ENCODE measurements at places on chromosomes 5 and 9. TPM values are rescaled to one million over a fixed set of nuclear protein-coding genes. Genes with fewer than 3 reads are reported as not detected.

Gene OR1J2
- polyA plus RNA-seq: not detected

Gene NMUR2
- polyA plus RNA-seq: not detected

GRCh38 chr5:111930449-111930848 is 173.5 kb upstream of the NREP start:
- DNase-seq: no peak
- no peak overlapping the region for H3K4me3 ChIP-seq
- no peak overlapping the region for H3K27ac ChIP-seq
- no peaks in the 10 kb centered on the region for H3K36me3 ChIP-seq
- H3K4me1 ChIP-seq: no peaks in the 10 kb centered on the region

GRCh38 chr5:74664551-74664950 is 20.5 kb upstream of the HEXB start:
- DNase-seq: no peak
- no peaks in the 10 kb centered on the region for H3K4me1 ChIP-seq
- H3K27ac ChIP-seq: no peak overlapping the region
- no peak overlapping the region for H3K4me3 ChIP-seq
- H3K27me3 ChIP-seq: peaks cover 3% of the 10 kb centered on the region

- no peak overlapping the region for H3K27ac ChIP-seq
- DNase-seq: no peak
- H3K27me3 ChIP-seq: no peaks in the 10 kb centered on the region
- H3K36me3 ChIP-seq: no peaks in the 10 kb centered on the region
Observed at GRCh38 chr9:72185561-72185960, 36.3 kb downstream of the GDA start.

DNA sequence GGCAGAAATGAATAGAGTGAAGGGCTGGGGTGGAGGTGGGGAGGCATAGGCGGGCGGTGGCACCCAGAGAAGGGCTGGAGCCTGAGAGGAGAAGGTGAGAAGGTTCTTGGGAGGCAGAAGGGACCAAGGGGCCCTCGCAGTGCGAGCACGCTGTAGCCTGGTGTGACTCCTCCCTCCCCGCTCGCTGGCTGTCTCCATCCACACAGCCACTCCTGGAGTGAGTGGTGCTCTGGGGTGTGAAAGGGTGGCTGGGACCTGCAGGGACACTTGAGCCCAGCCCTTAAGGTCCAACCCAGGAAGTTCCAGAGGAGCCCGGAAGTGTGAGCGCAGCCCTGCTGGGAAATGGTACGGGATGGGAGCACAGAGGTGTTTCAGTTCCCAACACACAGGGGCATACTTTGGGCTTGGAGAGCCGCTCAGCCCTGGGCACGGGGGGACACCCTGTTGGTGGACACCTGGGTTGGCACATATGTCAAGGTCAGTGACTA is 9.3 kb upstream of the SCGB3A1 start:
- no peak for DNase-seq
- no peak overlapping the region for H3K27ac ChIP-seq
- no peak overlapping the region for H3K4me3 ChIP-seq
- no peaks in the 10 kb centered on the region for H3K4me1 ChIP-seq

DNA sequence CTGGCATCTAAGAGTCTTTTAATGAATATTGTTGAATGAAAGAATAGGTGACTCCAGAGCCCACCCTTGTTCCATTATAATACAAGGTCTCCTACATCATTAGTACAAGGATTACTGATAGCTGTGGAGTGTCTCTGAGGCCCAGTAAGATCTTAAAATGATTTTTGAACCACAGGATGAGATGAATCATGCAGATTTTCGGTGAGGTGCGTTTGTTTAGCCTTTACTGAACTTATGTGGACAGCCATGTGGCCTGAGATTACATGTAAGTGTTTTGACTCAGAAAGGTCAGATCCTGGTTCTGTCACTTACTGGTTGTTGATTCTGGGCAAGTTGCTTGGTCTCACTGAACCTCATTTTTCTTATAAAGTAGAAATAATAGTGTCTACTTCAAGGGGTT is 21.6 kb downstream of the NFX1 start:
- H3K27ac ChIP-seq: no peak overlapping the region
- no peaks in the 10 kb centered on the region for H3K4me1 ChIP-seq
- DNase-seq: no peak

- H3K4me3 ChIP-seq: no peak overlapping the region
- H3K27me3 ChIP-seq: no peaks in the 10 kb centered on the region
- no peak overlapping the region for H3K27ac ChIP-seq
Observed at GRCh38 chr5:89327608-89328007, 444.6 kb upstream of the MEF2C start.

DNA sequence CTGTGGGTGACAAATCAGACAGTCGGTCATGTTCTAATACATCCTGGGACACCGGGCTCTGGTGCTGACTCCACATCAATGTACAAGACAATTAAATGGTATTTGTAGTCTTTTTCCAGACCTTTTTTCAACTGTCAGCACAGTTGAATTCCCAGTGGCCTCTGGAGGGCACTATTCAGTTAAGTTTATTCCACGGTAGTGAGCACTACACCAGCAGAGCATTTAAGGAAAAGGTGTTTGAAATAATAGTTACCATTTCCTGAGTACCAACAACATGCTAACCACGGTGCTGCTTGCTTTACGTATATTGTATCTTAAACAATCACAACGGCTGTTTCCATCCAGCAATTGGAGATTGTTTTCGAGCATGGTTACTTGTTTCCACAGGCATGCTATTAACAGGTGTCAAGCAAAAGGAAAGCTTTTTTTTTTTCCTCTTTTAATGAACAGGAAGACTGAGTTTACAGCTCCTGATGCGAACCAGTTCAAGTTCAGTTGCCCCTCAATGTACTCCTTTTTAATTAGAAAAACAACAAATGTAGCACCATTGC is 186.7 kb downstream of the PDZD2 start:
- no peaks in the 10 kb centered on the region for H3K27me3 ChIP-seq
- H3K27ac ChIP-seq: no peak overlapping the region
- no peak overlapping the region for H3K4me3 ChIP-seq
- no peaks in the 10 kb centered on the region for H3K36me3 ChIP-seq
- no peaks in the 10 kb centered on the region for H3K4me1 ChIP-seq

DNA sequence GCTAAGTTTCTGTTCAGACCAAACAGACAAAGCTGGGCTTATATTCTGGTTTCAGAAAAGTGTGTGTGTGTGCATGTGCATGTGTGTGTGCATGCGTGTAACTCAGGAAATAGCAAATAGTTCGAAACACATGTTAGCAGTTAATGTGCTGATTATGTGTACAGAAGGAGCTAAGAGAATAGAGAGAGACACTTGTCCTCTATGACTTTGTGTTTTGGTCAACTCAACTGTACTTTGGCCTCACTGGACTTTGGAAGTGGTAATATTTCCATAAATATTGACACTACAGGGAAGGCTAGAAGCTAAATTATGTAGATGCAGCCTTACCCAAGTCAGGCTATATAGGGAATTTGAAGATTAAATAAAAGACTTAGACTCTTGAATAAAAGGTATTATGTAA is 155.5 kb downstream of the RAB3C start:
- no peaks in the 10 kb centered on the region for H3K27me3 ChIP-seq
- no peaks in the 10 kb centered on the region for H3K36me3 ChIP-seq
- H3K27ac ChIP-seq: no peak overlapping the region
- no peak overlapping the region for H3K4me3 ChIP-seq

- no peaks in the 10 kb centered on the region for H3K27me3 ChIP-seq
- H3K27ac ChIP-seq: no peak overlapping the region
- H3K36me3 ChIP-seq: peaks cover 6% of the 10 kb centered on the region
- no peak overlapping the region for H3K4me3 ChIP-seq
Observed at GRCh38 chr9:70263421-70263820, 4.6 kb downstream of the SMC5 start.

Gene PDLIM7
- 2.7 TPM for polyA plus RNA-seq

Gene FCHSD1
- polyA plus RNA-seq: 7.7 TPM

DNA sequence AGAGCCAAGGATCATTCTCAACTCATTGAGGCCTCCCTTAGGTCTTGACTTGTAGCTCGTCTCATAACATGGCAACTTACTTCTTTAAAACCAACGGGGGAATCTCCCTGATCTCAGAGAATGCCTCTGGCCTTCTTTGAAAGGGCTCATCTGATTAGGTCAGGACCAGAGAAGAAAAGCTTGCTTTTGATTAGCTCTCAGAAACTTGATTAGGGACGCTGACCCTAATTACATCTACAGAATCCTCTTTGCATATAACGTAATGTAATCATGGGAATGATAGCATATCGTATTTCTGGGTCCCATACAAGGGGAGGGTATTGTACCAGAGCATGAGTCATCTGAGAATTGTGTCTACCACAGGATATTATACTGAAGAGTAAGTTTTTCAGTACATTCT is 125.1 kb upstream of the SH3GL2 start:
- no peak for DNase-seq
- H3K36me3 ChIP-seq: no peaks in the 10 kb centered on the region
- H3K27ac ChIP-seq: no peak overlapping the region
- H3K4me1 ChIP-seq: no peaks in the 10 kb centered on the region
- H3K4me3 ChIP-seq: no peak overlapping the region

- peak; percentile 93 for DNase-seq
- H3K27ac ChIP-seq: peak within 1 kb of the TSS; percentile 83
- no peaks in the 10 kb centered on the region for H3K36me3 ChIP-seq
- H3K4me1 ChIP-seq: peaks cover 16% of the 10 kb centered on the region
- no peaks in the 10 kb centered on the region for H3K27me3 ChIP-seq
Observed at GRCh38 chr5:83076742-83077661, at the start of the genes TMEM167A and XRCC4. Gene TMEM167A, minus strand, starts transcription at chr5:83077394. Its CDS starts 71 bp downstream, at chr5:83077323. Gene XRCC4, plus strand, starts transcription at chr5:83077547. Its CDS starts 27,373 bp downstream, at chr5:83104920.

- no peaks in the 10 kb centered on the region for H3K36me3 ChIP-seq
- H3K27me3 ChIP-seq: no peaks in the 10 kb centered on the region
- no peak overlapping the region for H3K4me3 ChIP-seq
- no peak overlapping the region for H3K27ac ChIP-seq
Observed at GRCh38 chr5:136526791-136527190, 161.4 kb upstream of the TRPC7 start.

- H3K27ac ChIP-seq: no peak overlapping the region
- no peaks in the 10 kb centered on the region for H3K36me3 ChIP-seq
- no peak for DNase-seq
- H3K4me3 ChIP-seq: no peak overlapping the region
- no peaks in the 10 kb centered on the region for H3K4me1 ChIP-seq
- no peaks in the 10 kb centered on the region for H3K27me3 ChIP-seq
Observed at GRCh38 chr5:148746826-148747535, 79.4 kb upstream of the ADRB2 start.

Gene OR2K2
- polyA plus RNA-seq: not detected

DNA sequence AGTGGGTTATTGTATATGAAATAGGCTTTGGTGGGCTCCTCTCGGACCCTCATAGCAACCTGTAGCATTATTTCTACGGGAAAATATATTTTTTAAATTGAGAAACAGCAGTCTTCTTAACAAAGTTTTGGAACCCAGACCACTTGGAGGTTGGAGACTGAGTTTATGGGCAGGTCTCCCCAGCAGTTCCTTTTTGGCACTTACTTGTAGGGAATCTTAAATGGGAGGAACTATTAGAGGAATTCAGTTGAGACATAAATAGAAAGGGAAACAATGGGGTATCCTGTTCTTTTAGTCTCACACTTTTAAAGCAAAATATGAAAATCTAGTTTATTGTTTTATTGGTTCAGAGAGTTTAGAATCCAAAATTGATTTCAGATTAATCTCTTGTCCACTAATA is 111.5 kb downstream of the TRIO start:
- H3K27me3 ChIP-seq: no peaks in the 10 kb centered on the region
- no peak overlapping the region for H3K27ac ChIP-seq
- DNase-seq: no peak
- no peaks in the 10 kb centered on the region for H3K4me1 ChIP-seq

- H3K4me3 ChIP-seq: no peak overlapping the region
- H3K27ac ChIP-seq: no peak overlapping the region
- no peaks in the 10 kb centered on the region for H3K36me3 ChIP-seq
- DNase-seq: no peak
Observed at GRCh38 chr5:56840597-56840996, 25.2 kb downstream of the MAP3K1 start.

DNA sequence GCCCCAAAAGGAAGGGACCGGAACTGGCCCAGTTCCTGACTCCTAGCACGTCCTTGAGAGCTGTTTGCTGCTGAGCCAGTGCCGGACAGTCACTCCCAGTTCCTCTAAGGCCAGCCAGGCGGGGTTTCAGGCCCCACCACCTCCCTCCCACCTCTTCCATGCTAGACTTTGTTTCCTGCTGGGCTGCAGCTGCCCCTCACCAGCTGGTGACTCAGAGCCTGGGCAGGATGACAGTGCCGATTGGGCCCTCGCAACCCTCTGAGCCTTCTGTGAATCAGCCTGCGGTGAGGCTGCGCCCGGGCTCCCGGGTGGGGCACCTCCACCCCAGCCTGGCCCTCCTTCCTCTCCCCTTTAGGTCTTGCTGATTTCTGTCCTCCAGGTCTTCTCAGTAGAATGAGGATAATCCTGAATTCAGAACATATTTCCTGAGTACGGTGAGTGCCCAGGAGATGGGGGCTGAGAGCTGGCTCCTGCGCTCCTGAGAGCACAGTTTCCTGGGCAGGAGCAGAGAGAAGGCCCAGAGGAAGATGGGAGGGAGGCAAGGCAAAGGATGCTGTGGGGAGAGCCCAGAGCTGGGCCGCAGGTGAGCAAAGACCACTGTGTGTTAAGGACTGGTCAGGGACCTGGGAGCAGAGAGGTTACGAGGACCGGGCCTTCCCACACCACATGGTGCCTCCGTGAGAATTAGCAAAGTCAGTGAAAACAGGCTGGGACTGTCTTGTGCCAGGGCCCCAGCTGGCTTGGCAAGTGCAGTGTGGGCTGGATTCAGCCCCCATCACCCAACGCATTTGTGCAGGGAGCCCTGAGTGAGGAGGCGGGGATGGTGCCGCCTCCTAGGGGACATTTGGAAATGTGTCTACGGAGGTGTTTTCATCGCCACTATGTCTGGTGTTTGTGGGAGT is 32.9 kb upstream of the STXBP1 start:
- DNase-seq: no peak
- no peaks in the 10 kb centered on the region for H3K27me3 ChIP-seq
- no peaks in the 10 kb centered on the region for H3K36me3 ChIP-seq
- H3K4me3 ChIP-seq: no peak overlapping the region
- peaks cover 7% of the 10 kb centered on the region for H3K4me1 ChIP-seq

Gene PCDHGB1
- not detected for polyA plus RNA-seq

Gene GABRA6
- polyA plus RNA-seq: not detected

DNA sequence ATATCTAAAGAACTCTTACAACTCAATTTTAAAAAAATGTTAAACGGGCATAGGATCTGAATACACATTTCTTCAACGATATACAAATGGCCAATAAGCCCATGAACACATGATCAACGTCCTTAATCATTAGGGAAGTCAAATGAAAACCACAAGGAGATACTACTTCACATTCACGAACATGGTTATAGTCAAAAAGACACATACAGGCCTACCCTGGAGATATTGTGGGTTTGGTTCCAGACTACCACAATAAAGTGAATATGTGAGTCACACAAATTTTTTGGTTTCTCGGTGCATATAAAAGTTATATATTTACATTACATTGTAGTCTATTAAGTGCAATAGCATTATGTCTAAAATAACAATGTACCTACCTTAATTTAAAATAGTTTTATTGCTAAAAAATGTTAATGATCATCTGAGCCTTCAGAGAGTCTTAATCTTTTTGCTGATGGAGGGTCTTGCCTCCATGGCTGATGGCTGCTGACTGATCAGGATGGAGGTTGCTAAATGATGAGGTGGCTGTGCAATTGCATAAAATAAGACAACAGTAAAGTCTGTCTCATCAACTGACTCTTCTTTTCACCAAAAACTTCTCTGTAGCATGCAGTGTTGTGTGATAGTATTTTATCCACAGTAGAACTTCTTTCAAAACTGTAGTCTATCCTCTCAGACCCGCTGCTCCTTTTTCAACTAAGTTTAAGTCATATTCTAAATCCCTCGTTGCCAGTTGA is 15.1 kb downstream of the AK3 start:
- no peaks in the 10 kb centered on the region for H3K27me3 ChIP-seq
- no peak for DNase-seq
- H3K4me1 ChIP-seq: no peaks in the 10 kb centered on the region
- H3K4me3 ChIP-seq: no peak overlapping the region
- H3K27ac ChIP-seq: no peak overlapping the region
- H3K36me3 ChIP-seq: no peaks in the 10 kb centered on the region

Gene CDX1
- not detected for polyA plus RNA-seq

Gene UBTD2
- polyA plus RNA-seq: 2.5 TPM

Gene CDHR2
- not detected for polyA plus RNA-seq

Gene IFNK
- not detected for polyA plus RNA-seq

Gene MAMDC4
- 0.22 TPM for polyA plus RNA-seq

Gene PCDHB2
- not detected for polyA plus RNA-seq

Measured in naive thymus-derived CD4-positive, alpha-beta T cell (primary cell).